Inflammatory macrophage (primary cell): ENCODE measurements at places on chromosomes 1 and 21.
A peak's percentile ranks its signal among the peaks of the same experiment; 100 is the strongest.

GRCh38 chr21:17462276-17462981 lies 50.4 kb upstream of the CXADR start:
- no peak for DNase-seq

- DNase-seq = no peak
These were observed 88.1 kb upstream of the C1orf21 start for GRCh38 chr1:184298440-184299405.

GRCh38 chr1:42263019-42263418 lies 72.0 kb downstream of the FOXJ3 start:
- no peak for DNase-seq

DNA sequence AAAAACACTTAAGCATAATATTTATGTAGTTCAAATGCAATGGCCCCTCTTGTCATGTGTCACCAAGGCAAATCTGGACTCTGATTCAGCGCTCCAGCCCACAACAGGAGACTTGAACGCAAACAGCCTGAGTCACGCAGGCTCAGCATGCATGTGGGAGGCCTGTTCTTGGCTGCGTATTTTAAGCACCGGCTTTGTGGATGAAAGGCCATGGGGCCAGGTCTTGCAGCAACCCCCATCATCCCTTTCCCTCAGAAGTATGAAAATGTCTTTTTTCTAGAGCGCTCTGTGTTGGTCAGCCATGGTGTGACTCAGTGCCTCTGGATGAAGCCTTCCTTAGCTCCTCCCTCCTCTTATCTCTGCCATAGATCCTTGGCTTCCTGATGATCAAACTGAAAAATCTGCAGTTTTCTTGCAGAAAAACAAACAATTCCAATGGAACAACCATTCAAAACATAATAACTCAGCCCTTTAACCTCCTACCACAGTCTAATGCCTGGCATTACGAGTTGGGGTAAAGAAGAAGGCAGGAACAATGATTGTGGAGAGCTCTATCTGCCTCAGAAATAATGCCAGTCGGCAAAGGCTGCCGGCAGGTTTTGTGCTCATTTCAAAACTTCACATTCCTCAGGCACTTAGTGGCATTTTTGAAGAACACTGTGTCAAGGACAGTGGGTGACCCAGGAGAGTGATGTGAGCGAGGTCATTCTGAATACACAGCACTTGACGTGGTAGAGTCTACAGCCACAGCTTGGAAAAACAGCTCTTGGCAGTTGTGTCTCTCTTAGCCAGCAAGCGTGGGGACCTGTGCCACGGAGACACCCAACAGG lies 167.5 kb downstream of the CLIC6 start:
- DNase-seq = peak; percentile 100

DNA sequence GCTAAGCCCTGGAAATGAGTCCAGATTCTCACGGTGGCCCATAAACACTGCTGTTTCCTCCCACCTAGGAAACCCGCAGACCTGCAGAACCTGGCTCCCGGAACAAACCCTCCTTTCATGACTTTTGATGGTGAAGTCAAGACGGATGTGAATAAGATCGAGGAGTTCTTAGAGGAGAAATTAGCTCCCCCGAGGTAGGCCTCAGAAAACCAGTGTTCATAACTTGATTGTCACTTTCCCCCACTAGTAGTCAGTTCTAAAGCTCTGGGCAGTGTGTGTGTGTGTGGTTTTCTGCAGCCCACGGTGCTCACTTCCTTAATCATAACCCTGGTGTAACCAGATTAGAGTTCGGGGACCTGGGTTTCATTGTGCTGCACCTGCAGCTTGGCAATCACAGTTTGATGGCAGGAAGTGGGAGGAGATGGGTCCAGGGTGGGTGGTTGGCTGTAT lies 39.1 kb downstream of the CLIC6 start:
- DNase-seq = peak; percentile 39

- no peak for DNase-seq
These were observed 216.0 kb downstream of the S1PR1 start for GRCh38 chr1:101452825-101453224.

- DNase-seq = peak; percentile 20
These were observed 50.1 kb downstream of the ATF6 start for GRCh38 chr1:161816201-161816600.
